ENCODE measurements at places on chromosomes 5 and 9.

GRCh38 chr9:136048560-136049411 lies 46.3 kb downstream of the NACC2 start:
- no peak for DNase-seq

DNA sequence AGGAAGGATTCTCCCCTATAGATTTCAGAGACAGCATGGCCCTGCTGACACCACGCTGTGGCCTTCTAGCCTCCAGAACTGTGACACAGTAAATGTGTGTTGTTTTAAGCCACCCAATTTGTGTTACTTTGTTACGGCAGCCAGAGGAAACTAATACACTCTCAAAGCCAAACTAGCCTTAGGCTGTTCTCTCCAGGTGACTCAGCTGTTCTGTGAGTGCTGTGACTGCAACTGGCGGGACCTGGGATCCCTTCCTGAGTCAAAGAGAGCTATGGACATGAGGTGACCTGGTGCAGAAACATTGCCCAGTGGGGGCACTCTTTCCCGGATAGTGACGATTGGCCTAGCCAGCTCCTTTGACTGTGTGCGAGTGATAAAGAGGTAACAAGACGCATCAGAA lies 14.0 kb upstream of the MLANA start:
- no peak for DNase-seq

DNA sequence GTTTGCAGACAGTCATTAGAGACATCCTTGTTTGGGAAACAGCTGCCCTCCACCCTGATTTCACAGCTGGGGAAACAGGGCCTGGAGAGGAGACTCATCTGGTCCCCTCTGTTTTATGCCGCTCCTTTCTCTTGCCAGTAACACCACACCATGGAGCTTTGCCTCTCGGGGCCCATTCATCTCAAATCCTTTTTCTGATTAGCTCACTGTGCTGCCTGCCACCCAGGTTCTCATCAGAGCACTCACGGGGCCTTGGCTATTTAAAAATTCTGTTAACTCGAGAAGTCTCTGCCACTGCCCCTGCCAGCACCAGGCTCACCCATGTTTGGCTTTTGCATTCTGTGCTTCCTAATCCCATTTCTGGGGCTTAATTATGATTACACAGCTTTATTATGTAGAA lies 36.8 kb upstream of the C5orf58 start:
- no peak for DNase-seq

DNA sequence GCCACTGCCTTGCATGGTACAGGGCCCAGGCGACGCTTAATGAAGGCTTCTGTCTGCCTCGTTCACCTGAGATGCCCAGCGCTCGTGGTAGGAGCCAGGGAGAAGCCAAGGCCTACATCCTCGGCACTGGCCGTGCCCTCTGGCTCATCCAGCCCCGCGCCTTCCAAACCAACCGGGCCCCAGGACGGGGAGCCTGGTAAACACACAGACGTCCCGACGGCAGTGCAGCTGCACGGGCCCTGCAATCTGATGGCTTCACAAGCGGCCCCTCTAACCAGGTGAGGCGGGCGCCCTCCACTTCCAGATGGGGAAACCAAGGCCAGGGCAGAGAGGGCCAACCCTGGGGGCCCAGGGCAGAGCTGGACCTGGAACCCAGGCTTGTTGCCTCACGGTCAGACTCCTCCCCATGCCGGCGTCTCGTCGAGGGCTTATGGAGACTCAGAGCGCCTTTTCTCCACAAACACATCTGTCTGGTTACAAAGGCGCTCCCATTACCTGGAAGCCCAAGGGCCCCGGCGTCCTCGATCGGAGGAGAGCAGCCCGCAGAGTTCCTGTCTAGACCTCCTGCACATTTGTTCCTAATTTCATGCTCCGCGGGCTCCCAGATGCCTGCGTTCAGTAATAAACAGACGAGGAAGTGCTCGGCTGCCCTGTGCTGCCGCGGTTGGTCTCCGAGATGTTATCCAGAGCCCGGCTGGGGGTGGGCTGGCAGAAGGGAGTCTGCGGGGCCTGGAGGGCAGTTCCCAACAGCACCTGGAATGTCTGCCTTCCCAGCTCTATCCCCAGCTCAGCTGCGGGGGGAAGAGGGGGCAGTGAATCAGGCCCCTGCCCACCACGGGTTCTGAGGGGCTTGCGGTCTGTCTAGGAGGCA lies 23.5 kb downstream of the FAM163B start:
- DNase-seq: no peak

DNA sequence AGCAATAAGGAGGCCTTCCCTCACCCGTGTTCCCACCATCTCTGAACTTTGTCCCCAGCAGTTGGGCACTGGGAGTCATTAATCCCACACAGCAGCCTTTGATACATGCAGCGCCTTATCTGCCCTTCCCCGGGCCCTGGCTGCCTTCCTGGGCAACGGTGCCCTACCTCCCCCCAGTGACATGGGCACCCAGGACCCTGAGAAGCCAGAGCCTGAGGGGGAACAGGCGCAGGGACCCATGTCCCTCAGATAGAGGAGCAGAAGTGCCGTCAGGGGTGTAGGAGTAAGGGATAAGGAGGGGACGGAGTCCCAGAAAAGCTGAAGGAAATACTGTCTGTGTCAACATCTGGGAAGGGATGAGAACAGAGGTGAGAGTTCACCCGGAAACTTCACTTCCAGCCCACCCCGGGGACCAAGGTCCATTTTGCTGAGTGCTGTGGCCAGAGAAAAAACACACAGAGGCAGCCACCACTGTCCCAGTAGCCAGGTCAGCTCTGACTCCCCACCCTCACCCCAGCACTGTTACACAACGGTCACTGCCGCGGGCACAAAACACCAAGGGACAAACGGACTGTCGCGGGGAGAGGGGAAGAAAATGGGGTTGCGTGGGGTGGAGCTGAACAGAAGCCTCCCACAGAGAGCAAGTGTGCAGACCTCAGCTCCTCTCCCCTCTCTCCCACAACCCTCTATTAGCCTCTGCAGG lies 3.8 kb downstream of the PCDH1 start:
- no peak for DNase-seq

DNA sequence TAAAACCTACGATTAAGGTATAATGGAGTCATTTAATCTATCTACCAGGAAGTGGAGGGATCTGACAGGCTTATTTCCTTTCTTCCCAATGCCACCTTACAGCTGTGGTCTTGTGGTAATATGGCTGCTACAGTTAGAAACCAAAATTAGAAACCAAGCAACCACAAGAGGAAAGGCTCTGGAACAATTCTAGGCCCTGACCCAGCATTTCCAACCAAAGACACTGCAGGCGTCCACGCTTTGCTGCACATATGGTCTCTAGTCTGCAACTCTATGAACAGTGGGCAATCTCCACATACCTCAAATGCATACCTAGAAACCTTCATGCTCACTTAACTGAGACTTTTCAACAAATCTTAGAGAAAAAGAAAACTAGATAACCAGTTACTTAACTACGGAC lies 339.1 kb downstream of the NFIB start:
- no peak for DNase-seq

DNA sequence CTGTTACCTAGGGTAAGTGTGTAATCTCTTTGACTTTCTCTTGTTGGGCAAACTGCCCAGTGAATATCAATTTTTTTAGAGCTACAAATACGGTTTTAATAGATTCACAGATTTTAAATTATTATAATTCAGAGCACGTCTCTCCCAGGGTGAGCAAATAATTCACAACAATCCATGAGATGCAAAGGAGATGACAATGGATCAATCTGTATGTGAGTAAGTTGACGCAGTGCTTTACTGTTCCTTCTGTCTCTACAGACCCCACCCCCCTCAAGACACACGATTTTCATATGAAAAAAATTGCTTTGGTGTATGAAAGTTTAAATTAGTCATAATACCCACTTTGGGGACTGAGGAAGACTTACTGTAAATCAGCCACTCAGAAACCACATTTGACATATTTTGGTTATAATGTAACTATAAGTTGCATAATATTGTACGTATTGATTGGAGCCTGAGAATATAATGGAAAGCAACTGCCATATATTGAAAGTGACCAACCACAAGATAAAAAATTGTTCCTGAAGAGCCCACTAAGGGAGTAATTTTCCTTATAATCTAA lies 201.7 kb downstream of the BNC2 start:
- DNase-seq: no peak

DNA sequence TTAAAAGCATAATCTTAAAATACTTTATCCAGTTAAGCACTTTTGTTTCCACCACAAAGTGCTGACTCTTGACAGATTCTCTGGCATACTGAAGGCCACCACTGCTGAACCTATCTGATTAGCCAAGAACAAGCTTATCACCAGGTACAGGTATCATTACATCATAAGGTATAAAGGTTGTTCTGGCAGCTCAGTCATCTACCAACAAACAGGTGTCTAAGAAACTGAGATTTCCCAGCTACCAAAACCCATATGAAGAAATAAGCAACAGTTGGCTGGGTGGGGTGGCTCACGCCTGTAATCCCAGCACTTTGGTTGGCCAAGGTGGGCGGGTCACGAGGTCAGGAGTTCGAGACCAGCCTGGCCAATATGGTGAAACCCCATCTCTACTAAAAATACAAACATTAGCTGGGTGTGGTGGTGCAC lies 5.0 kb downstream of the MTMR12 start:
- no peak for DNase-seq

DNA sequence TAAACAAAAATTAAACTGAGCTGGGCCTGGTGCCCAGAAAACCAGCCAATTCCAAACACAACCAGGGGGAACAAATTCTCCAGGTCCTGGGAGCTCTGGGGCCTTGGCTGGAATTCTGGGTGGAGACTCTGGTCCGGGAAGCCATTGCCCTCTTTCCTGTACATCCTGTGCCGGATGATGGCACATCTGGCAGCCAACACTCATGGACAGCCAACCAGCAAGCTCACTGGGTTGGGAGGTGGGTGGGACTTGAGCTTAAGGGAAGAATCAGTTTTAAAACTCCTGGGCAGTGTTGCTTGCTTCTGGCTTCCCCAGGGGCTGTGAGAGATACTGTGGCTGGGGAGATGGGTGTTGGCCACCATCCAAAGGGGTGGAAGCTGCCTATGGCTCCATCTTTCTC lies 56.1 kb downstream of the PCDH1 start:
- no peak for DNase-seq

- DNase-seq: no peak
Observed at GRCh38 chr5:72308853-72309191, 11.2 kb downstream of the MRPS27 start.

DNA sequence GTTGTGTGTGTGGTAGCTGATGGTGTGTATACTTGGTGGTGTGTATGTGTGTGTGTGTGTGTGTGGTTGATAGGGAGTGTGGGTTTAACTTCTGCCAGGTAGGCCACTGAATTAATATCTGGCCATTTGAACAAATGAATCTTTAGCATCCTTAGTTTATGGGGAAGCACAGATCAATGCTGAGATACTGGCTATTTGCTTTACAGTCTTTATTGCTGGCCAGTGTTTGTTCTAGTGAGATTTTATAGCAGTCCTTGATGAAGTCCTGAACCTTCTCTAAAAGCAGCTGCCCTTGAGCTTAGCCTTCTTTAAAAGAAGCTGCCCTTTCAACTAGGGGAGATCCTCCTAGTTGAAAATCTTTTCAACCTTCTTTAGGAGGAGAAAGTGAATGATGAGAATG lies 69.3 kb downstream of the MACIR start:
- DNase-seq: no peak

GRCh38 chr5:54443270-54443669 lies 12.2 kb upstream of the HSPB3 start:
- no peak for DNase-seq

- no peak for DNase-seq
Observed at GRCh38 chr5:150766251-150766650, 7.4 kb upstream of the DCTN4 start.

- no peak for DNase-seq
Observed at GRCh38 chr5:35470866-35471265, 146.8 kb upstream of the SPEF2 start.

- DNase-seq: no peak
Observed at GRCh38 chr9:14912859-14913258, 2.6 kb upstream of the FREM1 start.

- DNase-seq: no peak
Observed at GRCh38 chr9:9410736-9411135, 1202.1 kb downstream of the PTPRD start.

GRCh38 chr5:120655828-120656435 lies 191.8 kb downstream of the PRR16 start:
- DNase-seq: no peak

DNA sequence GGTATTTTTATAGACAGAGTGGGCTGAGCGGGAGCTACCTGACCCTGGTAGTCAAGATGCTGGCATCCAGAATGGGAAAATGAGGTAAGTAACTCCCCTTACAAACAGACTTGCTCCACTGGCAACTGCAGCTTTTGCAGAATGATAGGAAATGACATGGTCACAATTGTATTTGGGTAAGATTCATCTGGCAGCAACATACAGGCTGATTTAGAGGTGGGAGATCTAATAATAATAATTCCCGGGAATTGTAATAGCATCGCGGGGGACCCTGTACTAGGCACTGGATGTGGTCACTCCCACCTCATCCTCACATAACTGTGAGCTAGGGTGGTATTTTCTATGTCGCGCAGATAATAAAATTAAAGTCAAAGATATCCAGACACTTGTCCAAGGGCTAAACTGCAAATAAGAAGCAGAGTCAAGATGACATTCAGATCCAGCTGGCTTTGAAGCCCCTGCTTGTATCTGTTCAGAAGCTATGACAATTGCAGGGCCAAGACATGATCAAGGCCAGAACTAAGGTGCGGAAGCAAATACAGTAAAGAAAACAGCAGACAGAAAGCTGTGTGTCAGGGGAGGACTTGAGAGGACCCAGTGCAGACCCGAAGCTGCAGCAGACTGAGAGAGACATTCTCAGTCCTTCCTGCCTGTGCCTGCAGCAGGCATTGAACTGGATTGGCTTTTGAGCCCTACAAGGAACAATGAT lies 507.2 kb downstream of the BNC2 start:
- DNase-seq: no peak

DNA sequence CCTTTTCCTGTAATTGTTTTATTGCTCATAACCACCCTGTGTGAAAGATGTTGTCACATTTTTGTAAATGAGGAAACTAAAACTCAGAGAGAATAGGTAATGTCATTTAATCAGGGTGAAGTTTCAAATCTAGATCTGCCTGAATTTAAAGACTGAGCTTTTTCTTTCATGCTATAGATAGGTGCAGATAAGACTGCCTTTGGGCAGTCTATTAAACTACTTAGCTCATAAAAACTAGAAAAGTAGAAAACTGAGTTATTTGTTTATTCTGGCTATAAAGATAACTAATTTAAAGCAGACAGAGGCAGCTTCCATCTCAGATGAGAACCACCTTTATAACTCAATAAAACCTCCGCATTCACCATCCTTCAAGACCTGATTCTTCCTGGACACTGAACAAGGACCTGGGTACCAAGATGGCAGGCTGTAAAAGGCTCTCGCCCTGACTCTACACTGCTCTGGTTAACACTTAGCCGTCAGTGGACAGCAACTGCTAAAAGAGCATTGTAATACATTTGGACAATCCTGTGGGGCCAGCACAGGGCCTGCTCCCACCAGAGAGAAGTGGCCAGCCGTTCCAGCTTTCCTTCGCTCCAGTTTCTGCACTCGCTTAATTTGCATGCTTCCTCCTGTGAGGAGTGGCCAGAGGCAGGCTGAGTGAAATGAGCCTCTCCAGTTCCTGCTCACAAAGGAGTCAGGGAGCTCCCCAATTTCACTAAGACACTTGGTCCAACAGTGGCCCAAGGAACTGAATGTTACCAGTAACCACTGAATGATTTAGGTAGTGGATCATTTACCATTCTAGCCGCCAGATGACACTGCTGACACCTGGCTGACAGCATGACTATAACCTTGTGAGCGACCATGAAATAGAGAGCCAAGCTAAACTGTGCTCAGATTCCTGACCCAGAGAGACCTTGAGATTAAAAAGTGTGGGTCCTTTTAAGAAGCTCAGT lies 566.4 kb downstream of the EFNA5 start:
- DNase-seq: no peak

- DNase-seq: no peak
Observed at GRCh38 chr9:80866576-80867227, 822.6 kb downstream of the TLE1 start.
